ENCODE measurements at places on chromosomes 2 and 18.

DNA sequence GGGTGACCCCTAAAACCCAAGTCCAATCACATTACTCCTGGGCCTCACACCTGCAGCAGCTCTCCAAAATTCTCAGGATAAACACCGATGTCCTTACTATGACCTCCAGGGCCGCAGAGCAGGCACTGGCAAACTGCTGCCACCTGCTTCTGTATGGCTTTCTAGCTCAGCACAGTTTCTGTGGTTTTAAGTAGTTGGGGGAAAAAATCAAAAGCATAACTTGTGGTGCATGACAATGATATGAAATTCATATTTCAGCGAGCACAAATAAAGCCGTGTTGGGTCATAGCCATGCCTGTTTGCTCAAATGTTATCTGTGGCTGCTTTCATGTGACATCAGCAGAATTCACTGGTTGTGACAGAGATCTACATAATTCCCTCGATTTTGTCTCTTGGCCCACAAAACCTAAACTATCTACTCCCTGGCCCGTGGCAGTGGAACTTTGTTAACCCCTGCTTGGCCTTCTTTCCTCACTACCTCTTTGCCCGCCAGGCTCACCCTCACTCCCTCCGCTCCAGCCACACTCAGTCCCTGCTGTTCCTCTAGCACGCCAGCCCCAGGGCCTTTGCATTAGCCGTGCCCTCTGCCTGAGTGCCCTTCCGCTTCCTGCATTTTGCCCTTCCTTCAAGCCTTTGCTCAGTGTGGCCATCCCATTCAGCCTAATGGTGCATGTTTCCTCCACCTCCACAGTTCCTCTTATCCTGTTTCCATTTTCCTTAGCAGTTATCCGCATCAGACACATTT is 108.3 kb downstream of the AGAP1 start:
- no peak for DNase-seq

DNA sequence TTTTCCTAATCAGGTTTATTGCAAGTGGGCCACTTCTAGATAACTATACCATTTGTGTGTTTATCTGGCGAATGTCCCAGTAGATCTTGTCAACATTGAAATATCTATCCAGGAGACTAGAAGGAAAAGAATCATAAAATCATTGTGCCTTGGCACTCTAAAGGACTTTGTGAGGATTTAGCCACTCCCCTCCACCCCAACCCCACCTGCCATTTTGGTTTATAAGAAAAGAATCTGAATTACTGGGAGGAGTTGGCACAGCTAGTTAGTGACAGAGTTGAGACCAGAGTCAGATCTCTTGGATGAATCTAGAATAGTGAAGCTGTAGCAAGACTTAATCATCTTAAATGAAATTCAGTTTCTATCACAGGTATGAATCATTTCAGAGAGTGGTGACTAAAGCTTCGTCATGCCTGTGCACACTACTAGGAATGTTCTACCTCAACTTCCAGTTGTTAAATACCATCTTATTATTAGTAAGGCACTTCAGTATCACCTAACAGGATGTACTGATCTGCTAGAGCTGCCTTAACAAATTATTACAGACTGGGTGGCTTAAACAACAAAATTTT is 212.7 kb upstream of the SLC14A2 start:
- no peak for DNase-seq

GRCh38 chr2:152609154-152609553 is 108.1 kb downstream of the PRPF40A start:
- no peak for DNase-seq

DNA sequence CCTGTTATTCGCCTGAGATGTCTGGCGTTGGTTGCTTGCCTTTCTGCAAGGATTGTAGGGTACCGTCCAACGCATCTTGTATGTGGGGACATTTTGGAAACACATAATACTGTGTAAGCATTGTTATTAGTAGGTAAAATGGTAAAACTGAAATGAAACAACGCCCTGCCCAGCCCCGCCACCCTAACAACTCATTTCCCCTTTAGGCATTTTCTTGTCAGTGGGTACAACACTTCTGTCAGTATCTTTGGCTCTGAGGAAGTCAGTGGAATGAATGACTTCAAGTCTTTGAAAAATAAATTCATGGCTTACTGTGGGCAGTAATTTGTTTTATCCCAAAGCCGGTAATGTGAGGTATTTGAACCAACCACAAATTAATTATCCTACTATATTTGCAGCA is 86.0 kb downstream of the FMNL2 start:
- DNase-seq, result no peak

- no peak for DNase-seq
Measured at GRCh38 chr2:11899264-11899818, 152.9 kb downstream of the LPIN1 start.

- no peak for DNase-seq
Measured at GRCh38 chr2:231223001-231223375, 24.6 kb downstream of the ARMC9 start.

DNA sequence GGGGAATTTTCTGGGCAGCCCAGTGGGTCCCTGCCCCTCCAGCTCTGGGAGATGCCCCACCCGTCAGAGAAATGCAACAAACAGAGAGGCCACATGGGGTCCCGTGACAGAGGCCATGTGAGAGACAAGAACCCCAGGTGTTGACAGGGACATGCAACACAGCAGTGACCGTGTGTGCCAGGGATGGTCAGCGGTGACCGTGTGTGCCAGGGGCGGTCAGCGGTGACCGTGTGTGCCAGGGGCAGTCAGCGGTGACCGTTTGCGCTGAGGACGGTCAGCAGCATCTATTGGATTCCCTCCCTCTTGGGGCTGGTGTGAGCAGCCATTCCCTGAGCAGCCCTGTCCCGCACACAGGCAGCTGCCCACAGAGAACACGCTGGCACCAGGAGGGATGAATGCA is 146.6 kb upstream of the OTOS start:
- no peak for DNase-seq

GRCh38 chr2:176063958-176064357 is 19.8 kb downstream of the EVX2 start:
- DNase-seq, result no peak

DNA sequence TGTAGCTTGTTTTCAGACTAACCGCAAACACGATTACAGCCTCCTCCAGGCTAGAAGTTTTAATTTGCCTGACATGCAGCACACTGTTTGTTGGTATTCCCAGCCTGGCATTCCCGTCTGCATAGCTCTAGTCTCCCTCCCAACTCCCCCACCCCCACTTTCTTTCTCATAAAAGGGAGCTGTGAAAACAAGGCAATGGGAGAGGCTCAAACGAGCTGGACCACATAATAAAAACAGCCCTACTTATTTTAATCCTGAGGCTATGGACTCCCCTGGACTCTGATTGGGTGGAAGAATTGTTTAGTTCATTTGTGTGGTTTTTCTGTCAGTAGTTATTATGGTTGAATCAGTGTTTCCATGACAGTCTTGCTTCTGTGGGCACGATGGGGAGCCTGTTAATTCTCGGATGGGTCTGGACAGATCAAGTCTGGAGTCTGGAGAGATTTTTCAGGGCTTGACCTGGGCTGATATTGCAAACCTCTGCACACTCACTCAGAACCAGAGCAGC is 1.2 kb downstream of the STON1 start:
- DNase-seq, result peak; percentile 34

- no peak for DNase-seq
Measured at GRCh38 chr2:24558781-24559472, 67.9 kb downstream of the NCOA1 start.

GRCh38 chr2:219331560-219332213 is 857 bp downstream of the RESP18 start:
- no peak for DNase-seq

DNA sequence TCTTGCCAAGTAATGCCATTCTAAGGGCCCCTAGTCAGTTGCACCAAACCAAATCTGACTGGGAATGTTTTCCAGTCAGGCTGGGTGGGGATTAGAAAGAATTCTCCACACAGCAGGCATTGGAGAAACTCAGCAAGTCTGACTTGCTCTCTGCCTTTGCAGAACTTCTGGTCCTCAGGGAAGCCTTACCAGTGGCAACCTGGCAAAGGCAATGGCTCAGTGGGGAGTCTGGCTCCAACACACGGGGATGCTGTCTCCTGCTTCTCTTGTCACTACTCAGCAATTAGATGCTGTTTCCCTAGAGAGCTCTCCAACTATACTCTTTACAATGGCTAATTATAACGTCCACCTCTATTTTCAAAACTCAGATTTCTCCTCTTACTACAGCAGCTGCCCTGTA is 810.7 kb downstream of the LRRTM4 start:
- DNase-seq, result no peak

DNA sequence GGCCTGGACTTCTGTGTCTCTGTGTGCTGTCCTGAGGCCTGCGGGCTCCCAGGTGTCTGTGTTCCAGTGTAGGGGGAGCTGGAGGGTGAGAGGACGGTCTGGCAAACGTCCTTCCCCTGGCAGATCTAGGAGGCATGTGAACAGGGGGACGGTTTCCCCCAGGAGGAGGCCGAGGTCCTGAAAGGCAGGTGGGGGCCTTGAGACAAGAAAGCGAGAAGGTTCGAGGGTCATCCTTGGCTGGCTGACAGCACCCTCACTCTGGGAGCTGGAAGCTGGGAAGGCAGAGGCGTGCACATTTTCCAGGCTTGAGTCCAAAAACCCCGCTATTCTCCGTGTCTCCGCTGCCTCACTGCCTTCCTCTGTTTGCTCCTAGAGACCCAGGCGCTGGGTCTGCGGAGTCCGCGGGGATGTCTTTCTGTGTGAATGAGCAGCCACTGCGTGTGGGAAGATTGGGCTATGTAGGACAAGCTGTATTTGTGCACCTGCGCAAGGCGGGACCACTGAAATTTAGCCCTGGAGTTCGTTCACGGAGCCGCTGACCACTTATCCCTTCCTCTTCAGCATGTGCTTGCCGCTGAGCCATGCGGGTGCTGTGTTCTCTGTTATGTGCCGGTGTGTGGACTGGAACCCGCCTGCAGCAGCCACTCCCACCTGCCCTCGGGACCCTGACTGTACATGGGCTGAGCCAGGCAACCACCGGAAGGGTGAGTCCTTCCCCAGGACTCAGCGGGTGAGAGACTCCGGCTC is 43.7 kb downstream of the TWIST2 start:
- DNase-seq, result no peak

GRCh38 chr2:143796051-143796450 is 666.8 kb downstream of the ARHGAP15 start:
- DNase-seq, result no peak

GRCh38 chr2:63735931-63736330 is 105.8 kb upstream of the UGP2 start:
- DNase-seq, result no peak

DNA sequence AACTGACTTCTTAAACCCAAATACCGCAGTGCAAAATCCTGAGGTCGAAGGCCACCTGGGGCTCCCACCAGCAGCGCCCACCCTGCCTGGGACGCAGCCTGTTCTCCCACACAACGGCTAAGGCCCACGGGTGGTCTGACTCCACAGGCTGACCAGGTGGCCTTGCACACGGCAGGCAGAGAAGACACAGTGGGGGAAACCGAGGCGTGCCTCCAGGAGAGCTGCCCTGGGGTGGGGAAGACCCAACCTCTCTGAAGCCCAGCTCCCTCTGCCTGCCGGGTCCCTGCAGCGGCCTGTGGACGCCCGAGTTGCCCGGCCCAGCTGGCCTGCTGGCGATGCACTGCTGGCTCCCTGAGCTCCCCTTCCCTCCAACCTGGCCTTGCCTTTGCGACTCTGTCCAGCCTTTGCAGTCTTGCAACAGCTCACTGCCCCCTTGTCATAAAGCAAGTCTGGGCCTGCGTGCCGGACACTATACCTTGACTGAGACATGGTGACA is 9.7 kb upstream of the SEMA4C start:
- DNase-seq, result no peak

DNA sequence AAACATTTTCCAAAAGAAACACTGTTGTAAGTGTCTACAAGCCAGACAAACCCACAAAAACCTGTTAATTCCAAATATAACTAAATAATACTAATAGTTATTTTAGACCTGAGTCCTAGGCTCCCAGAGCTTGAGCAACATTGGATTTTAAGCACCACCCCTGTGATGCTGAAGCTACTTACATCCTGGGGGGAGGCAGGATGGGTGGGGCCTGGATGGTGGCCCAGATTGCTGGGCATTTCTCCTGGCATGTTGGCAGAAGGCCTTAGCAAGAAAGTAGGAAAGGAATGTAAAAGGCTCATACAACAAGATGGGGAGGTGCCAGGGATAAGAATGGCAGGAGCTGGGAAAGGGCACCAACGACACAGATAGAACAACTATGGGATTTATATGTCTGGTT is 50.7 kb upstream of the OTX1 start:
- DNase-seq, result no peak

DNA sequence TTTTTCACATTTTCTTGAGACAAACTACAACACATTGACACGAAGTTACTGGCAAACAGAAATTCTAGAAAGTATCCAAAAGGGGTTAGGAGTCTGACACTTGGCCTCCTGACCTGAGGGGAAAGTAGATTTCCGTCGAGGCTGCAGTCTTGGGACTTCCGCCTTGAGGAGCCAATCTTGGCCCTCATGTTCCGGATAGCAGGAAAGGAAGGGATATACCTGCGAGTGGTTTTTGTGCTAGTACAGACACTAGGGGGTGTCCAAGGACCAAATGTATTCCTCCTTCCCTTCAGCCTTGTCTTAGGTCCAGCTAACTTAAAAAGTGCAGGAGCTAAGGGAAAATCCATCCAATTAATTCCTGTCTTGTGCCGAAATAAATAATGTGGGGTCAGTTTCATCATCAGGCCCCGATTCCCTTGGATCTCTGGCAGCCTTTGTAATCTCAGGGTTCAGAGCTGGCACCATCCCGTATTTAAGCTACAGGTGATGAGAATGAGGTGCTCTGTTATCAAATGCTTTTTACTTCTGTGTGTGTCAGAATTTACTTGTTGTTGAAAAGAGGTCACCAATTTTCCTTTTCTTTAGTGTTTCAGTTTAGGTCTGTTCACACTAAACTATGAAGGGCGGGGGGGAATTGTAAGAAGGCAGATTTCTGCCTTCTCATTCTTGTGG is 330.2 kb upstream of the FANCL start:
- DNase-seq, result peak; percentile 37

DNA sequence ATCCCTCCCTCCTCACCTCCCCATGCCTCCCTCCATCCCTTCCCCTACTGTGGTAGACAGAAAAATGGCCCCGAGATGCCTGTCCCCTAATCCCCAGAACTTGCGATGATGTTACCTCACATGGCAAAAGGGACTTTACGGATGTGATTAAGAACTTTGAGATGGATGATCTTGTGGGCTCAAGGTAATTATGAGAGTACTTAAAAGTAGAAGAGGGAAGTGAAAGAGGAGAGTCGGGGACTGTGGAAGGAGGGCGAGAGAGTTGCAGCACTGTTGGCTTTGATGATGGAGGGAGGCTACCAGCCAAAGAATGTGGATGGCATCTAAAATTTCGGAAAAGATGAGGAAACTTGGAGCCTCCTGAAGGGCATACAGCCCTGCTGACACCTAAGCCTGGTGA is 66.5 kb downstream of the AGAP1 start:
- DNase-seq, result no peak

GRCh38 chr2:165280356-165280755 is 41.1 kb downstream of the SCN2A start:
- DNase-seq, result no peak

GRCh38 chr18:9719421-9719981 is 11.4 kb downstream of the RAB31 start:
- no peak for DNase-seq

DNA sequence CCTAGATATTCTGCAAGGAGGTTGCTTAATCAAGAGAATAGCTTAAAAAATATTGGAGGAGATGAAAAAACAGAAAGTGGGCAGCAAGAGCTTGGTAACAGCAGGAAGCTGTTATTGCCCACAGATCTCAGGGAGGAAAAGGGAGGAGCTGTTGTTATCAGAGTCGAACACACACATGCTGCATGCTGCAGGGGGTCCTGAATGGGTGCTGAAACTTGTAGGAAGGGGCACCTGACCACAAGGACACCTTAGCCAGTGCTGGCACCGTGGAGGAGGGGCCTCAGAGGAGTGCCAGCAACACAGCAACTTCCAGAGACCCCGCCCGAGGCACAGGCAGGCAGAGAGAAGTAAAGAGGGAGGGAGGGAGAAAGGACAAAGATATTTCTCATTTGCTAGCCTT is 332.9 kb downstream of the SOCS6 start:
- DNase-seq, result no peak

Measured in GM13977 (cell line).